A549 treated with ZK216348 at 1 μM for 4 hours (cell line): ENCODE measurements at places on chromosomes 7 and 10. TPM values are rescaled to one million over a fixed set of nuclear protein-coding genes. Genes with fewer than 3 reads are reported as not detected.

Gene GPER1
- total RNA-seq: 0.39 to 0.95 TPM (median 0.86 TPM) in 5 replicates

Gene MYL7
- not detected in 5 replicates for total RNA-seq

Gene CPXM2
- total RNA-seq: not detected in 5 replicates

Gene TRDMT1
- 2.0 to 4.4 TPM (median 3.7 TPM) in 5 replicates for total RNA-seq

Gene EIF5AL1
- 1.9 to 8.3 TPM (median 2.2 TPM) in 5 replicates for total RNA-seq

Gene IDI2
- not detected in 5 replicates for total RNA-seq

Gene TMEM270
- total RNA-seq: 0.23 to 0.40 TPM in 2 of 5 replicates, not detected in the others

Gene CFTR
- total RNA-seq: 0.08 to 0.09 TPM in 2 of 5 replicates, not detected in the others

Gene SFTPA1
- not detected in 5 replicates for total RNA-seq
